ENCODE measurements at places on chromosomes 2 and 18. TPM values are rescaled to one million over a fixed set of nuclear protein-coding genes. Genes with fewer than 3 reads are reported as not detected.

DNA sequence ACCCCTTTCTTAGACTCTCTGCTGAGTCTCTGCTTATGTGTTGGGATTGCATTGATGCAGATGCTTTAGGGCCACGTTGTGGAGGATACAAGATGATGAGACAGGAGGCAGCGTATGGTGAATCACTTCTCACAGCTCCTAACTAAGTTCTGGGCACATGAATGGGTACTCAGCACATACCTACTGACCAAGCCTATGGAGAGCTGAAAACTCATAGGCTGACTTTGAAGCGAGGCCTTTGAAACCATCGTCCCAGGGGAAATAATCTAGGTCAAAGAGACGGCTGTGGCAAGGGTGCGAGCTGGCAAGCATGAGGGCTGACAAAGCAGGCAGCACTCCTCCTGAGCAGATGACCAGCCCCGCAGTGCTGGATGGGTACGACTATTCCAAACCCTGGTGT is 180.2 kb upstream of the TNP1 start:
- DNase-seq, result no peak

The LIMS1 gene
- total RNA-seq, result 74.3 TPM

The PAIP2B gene
- total RNA-seq, result 78.1 TPM

GRCh38 chr18:60188958-60189357 is 183.6 kb downstream of the MC4R start:
- DNase-seq, result no peak

DNA sequence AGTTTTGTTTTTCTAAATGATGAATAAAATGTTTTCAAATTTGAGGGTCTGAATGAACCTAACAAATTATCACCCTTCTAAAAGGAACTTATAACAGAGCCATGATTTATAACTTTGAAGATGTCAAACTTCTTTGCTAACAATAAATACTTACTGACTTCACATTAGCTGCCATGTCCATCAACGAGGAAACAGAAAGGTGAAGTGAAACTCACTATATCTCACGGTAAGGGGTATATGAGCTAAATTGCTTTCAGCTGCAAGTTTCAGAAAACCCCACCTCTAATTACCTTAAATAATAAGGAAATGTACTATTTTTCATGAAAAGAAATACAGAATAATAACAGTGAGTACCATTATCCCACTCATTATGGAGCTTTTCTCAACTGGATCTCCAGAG is 350.8 kb upstream of the NT5C1B start:
- DNase-seq, result no peak

The POTEF gene
- total RNA-seq, result not detected

DNA sequence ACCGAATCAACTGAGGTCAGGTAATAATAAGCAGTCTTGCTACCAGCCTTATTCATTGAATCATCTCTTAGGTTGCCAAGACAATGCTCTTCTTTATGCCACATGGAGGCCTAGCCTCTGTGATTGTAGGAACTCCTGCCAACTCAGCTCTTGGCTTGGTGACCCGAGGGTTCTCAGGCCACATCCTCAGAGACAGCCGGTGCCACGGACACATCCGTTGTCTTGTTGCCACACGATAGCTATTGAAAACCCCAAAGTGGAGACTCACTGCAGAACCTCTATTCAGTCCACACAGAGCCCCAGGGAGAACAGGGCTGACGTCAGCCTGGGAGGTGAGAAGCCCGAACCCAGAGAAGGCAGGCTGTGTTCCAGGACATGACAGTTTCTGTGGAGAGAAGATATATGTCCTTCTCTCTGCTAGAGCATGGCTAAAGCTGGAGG is 53.5 kb upstream of the TGFA start:
- DNase-seq, result no peak

DNA sequence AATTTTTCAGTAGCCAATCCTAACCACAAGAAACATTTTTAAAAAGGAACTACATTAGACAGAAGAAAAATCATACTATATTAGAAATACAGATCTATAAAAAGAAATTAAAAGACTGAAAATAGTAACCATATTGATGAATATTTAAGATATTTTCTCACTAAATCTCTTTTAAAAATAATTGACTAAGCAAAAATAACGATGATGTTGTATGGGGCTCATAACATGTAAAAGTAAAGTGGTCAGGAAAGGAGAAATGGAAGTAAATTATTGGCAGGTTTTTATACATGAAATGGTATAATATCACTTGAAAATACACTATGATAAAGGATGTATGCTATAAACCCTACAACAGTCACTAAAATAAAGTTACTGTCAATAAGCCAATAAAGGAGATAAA is 5.4 kb downstream of the WDPCP start:
- DNase-seq, result no peak

GRCh38 chr2:113078350-113078839 is 10.6 kb downstream of the IL1F10 start:
- DNase-seq, result no peak

DNA sequence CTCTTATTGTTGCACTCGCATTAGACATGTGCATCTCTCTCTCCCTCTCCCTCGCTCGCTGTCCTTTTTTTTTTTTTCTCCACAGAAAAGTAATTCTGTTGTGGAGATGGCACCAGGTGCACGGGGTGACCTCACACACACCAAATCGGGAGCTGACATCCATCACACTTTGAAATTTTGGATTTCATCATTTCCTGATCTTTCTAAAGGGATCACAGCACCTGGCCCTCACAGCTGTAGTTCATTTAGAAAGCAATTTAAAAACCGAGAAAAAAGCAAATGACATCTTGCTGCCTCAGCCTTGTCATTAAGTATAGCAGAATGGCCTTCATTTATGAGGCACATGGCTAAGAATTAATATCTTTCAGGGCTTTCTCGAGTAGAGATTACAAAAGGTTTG is 717.2 kb downstream of the RNF144A start:
- DNase-seq, result no peak

DNA sequence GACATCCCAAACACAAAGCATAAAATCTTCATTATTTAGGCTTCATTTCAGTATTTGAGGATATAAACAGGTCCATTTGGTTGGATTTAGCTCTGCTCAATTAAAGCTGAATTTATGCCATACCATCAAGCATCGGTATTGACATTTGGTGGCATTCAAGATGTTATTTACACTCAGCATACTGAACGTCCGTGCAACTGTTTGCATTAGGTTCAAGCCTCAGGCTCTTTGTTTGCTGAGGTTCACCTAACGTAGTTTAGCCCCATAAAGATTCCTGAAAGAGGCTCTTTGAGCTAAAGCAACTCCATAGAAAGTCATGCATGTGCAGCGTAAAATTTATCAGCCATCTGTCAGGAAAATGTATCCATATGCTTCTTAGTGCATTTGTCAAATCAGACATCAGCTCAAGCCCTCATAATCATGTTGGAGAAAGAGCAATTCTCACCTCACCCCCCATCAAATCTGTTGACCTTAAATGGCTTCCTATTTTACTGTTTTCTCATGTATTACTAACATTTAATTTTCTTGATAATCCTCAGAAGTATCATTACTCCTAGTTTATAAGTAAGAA is 366.9 kb downstream of the EPHA4 start:
- DNase-seq, result no peak

- no peak for DNase-seq
Measured at GRCh38 chr2:38353402-38353801, 23.7 kb downstream of the ATL2 start.

The CPLX4 gene
- not detected for total RNA-seq

The KDSR gene
- total RNA-seq, result 32.9 TPM

The NEB gene
- 0.55 TPM for total RNA-seq

The GEN1 gene
- total RNA-seq, result 4.2 TPM

GRCh38 chr2:231526341-231527090 is 3.7 kb downstream of the NMUR1 start:
- no peak for DNase-seq

- peak; percentile 39 for DNase-seq
Measured at GRCh38 chr2:144513388-144514101, 6.4 kb downstream of the ZEB2 start.

- no peak for DNase-seq
Measured at GRCh38 chr18:47075098-47075883, 39.9 kb upstream of the ELOA2 start.

- no peak for DNase-seq
Measured at GRCh38 chr2:181937473-181937872, 45.9 kb downstream of the ITPRID2 start.

The LGALSL gene
- total RNA-seq, result 5.8 TPM

GRCh38 chr18:79503406-79503805 is 107.7 kb downstream of the NFATC1 start:
- peak; percentile 2 for DNase-seq

GRCh38 chr2:218996937-218997336 is 3.7 kb upstream of the CRYBA2 start:
- DNase-seq, result no peak

The AQP12A gene
- total RNA-seq, result not detected

DNA sequence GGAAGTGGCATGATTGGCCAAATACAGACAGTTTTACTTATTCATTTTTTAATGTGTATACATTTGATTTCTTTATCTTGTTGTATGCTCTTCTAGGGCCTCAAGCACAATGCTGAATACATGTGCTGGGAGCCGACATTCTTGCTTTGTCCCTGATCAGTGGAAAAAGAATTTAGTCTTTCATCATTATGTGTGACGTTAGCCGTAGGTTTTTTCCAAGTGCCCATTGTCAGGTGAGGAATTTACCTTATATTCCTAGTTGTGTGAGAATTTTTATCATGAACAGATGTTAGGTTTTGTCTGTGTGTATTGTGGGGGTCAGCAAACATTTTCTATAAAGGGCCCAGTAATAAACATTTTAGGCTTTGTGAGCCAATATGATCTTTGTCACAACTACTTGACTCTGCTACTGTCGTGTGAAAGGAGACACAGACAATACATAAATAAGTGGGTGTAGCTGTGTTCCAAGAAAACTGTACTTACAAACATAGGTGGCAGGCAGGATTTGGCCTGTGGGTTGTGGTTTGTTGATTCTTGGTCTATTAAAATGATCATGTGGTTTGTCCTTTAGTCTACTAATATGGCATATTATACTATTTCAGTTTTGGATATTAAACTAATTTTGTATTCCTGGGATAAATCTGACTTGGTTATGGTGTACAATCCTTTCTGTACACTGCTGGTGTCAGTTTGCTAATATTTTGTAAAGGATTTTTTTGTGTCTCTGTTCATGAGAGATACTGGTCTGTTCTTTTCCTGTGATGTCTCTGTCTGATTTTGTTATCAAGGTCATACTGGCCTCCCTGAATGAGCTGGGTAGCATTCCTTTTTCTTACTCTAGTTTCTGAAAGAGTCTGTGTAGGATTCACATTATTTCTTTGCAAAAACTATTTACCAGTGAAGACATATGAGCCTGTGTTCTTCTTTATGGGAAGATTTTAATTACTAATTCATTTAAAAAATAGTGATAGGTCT is 132.2 kb upstream of the SMAD7 start:
- DNase-seq, result no peak

The TBR1 gene
- total RNA-seq, result not detected

- DNase-seq, result peak; percentile 28
Measured at GRCh38 chr2:30565851-30566358, 118.9 kb downstream of the LCLAT1 start.

GRCh38 chr2:202193881-202194353 is 44.5 kb downstream of the SUMO1 start:
- DNase-seq, result no peak

- DNase-seq, result no peak
Measured at GRCh38 chr2:168089200-168089599, 158.2 kb downstream of the STK39 start.

GRCh38 chr18:44497757-44498490 is 182.8 kb upstream of the SETBP1 start:
- no peak for DNase-seq

The PHLPP1 gene
- 5.9 TPM for total RNA-seq

- DNase-seq, result no peak
Measured at GRCh38 chr2:206343816-206344215, 69.4 kb downstream of the ZDBF2 start.

DNA sequence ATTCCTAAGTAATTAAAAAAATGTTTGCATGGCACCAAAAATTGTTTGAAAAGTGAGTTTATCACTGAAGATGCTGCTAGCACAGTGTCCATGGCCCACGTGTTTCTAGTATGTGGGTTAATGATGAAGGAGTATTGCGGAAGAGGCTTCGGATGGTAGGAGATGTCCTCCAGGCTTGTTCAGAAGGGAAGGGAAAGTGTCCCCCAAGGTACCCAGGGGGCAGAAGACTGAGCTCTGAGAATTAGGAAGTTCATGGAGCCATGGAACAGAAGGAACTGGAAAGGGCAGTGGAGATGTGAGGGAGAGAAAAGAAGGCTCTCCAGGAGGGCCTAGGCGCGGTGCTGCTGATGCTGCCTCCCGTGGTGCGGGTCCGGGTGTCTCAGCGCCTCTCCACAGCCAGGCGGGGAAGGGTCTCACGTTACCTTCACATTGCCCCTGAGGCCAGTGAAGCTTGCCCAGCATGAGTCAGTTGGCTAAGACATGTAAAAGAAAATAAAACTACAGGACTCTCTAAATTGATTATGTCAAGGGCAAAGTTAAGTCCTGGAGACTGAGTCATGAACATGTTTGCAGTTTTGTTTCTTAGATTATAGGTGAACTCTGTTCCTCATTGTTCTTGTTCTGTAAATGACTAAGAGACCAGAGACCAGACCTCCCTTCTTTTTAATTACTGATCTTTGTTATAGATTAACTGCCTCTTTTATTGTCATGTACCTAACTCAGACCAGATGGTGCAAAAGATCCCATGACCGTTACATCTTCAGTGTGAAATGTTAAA is 89.0 kb downstream of the MTCL1 start:
- DNase-seq, result no peak

- DNase-seq, result no peak
Measured at GRCh38 chr2:160015746-160016145, 46.7 kb downstream of the PLA2R1 start.

The IMPA2 gene
- 73.3 TPM for total RNA-seq

- DNase-seq, result no peak
Measured at GRCh38 chr2:123720760-123721159, 304.3 kb upstream of the CNTNAP5 start.

DNA sequence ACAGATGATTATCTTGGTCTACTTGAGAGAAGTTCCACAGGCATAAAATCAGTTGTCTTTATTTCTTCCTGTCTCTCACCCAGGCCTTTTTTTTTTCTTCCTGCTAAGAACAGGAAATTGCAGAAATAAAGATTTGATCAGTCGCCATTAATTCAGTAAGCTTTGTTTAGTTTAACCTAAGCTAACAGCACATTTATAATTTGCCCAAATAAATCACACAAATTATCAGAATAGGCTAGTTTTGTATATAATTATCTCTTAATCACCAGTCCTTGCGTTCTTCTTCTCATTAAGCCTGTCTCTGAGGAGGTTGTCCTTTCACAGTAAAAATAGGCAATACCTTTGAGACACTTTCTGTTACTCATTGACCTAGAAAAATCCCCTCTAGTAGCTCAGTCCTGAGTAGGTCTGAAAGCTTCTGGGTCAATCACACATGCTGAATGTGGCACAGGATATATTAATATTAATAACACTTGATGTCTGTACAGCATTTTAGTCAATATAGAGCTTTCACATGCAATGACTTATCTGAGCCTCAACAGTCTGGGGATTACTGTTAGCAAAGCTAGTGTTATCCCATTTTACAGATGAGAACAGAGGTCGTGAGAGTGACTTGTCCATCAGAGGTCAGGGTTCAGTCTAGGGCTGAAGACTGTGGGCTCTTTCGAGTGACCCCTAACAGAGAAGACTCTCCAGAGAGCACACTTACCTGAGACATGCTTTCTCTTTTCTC is 11.2 kb upstream of the STK17B start:
- DNase-seq, result no peak

Measured in left ventricle myocardium superior (tissue), 1 donor.